ENCODE measurements at places on chromosomes 4 and X.

GRCh38 chr4:8610858-8611616 is 18.5 kb downstream of the CPZ start:
- no peak for DNase-seq

GRCh38 chr4:168388890-168389289 is 70.3 kb upstream of the DDX60 start:
- DNase-seq = no peak

DNA sequence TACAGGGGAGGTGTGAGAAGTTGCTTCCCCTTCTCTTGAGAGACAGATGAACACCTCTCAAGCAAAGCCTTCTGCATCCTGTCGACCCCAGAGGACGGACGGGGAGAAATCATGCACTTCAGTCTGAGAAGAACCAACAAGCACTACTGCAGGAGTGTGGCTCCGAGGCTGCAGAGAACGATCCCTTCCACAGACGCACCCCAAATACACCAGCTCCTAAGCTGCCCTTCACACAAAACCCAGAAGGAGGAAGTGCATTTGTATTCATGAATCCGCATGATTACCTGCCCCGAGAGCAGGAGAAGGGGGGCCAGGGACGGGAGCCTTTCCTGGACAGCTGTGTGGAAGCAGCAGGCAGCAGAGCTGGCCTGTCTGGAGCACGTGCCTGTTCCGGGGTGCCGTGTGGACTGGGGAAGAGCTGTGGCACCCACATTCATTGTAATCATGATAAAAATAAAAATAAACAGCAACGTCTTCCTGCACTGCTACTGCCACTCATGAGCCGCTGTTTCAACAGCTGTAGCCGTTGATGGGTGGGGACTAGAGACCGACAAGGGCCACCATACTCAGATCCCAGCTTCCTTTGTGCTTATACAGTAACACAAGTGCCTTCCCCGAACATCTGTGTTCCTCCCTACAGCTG is 42.9 kb downstream of the ACSL1 start:
- DNase-seq = no peak

- no peak for DNase-seq
Observed at GRCh38 chrX:42422961-42423360, 355.0 kb downstream of the PPP1R2C start.

- no peak for DNase-seq
Observed at GRCh38 chr4:175514174-175514573, 297.9 kb downstream of the GPM6A start.

- DNase-seq = no peak
Observed at GRCh38 chr4:186823989-186824388, 100.3 kb upstream of the FAT1 start.

- no peak for DNase-seq
Observed at GRCh38 chr4:15976456-15977447, 13.8 kb upstream of the FGFBP2 start.

GRCh38 chr4:69984030-69984443 is 11.7 kb upstream of the STATH start:
- DNase-seq = peak; percentile 70

DNA sequence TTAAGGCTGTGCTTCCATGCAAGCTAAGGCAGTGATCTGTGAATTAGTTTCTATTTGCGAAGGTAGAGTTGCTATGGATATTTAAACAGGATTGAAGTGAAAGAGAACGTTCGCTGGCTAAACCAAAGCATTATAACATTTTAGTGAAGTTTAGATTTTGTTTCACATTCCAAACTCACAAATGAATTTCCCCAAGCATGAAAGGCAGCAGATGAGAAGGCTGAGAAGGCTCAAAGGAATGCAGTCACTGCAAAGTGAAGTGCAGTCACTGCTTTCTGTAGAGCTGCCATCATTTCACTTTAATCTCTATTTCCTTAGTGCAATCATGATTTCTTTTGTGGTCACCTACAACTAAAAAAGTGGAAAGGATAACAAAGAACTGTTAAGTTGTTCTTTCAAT is 334.7 kb upstream of the NR3C2 start:
- no peak for DNase-seq

DNA sequence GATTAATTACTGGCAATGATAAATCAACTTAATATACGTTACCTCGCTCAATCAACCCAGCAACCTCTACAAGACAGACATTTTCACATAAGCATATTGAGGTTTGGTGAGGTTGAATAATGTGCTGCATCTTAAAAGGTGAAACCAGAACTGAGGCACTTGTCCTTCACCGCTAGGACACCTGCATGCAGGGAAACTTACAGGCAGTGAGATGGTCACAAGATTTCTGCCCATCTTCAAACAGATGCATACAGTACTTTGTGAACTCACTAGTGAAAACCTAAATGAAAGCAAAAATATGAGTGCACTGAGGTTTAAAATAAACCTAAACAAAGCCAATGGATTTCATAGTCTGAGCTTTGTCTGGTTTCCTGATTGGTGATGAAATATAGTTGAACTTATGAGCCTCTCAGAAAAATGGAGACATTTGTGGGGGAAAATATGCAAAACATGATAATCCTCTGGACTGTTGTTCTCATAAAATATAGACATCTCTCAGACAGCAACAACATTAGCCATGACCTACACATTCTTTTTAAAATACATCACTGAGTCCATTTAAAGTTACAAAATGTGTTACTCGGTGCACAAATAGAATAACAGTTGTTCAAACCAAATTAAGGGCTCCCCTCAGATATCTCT is 20.9 kb upstream of the PRSS12 start:
- no peak for DNase-seq

DNA sequence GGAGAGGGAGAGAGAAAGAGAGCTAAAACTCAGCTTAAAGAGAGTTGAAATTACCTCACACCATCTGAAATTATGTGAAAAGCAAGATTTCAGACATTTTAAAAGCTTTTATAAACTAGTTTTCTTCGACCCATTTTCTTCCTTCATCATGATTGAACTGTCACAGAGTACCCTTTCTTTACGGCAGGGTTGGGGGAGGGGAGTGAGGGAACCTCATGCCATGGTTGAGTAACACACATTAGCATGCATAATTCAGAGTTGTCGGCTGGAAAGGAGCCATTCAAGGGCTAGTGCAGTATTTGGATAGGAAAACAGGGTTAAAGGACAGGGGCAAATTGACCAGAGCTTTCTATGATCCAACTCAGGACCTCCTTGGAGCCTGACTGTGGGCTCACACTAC is 46.2 kb downstream of the PCDH19 start:
- no peak for DNase-seq

- DNase-seq = no peak
Observed at GRCh38 chr4:65624651-65625050, 45.6 kb downstream of the EPHA5 start.

DNA sequence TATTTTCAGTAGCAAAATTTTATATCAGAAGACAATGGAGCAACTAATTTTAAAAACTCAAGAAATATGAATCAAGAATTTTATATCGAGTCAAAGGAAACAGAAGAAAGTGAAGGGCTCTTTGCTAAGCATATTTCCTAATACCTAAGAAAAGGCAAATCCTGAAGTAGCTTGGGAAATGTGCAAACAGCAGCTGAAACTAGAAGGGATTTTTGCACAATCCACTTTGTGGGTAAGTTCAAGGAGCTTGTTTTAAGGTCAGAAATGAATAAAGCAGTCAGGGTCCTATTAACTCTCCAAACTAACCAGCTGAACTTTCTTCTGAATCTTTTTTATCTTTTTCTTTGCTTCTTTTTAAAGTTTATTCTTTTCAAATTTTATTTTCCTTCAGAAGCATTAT is 500.9 kb upstream of the CXorf51A start:
- DNase-seq = no peak

DNA sequence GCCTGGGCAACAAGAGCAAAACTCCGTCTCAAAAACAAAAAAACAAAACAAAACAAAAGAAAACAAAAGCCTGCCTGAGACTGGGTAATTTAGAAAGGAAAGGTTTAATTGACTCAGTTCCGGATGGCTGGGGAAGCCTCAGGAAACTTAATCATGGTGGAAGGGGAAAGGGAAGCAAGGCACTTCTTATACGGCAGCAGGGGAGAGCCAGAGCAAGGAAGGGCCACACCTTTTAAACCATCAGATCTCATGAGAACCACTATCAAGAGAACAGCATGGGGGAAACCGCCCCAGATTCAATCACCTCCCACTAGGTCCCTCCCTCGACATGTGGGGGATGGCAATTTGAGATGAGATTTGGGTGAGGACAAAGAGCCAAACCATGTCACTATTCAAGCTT is 122.2 kb downstream of the UBE2K start:
- no peak for DNase-seq

GRCh38 chr4:101346351-101347266 is 717 bp downstream of the PPP3CA start:
- peak; percentile 78 for DNase-seq

DNA sequence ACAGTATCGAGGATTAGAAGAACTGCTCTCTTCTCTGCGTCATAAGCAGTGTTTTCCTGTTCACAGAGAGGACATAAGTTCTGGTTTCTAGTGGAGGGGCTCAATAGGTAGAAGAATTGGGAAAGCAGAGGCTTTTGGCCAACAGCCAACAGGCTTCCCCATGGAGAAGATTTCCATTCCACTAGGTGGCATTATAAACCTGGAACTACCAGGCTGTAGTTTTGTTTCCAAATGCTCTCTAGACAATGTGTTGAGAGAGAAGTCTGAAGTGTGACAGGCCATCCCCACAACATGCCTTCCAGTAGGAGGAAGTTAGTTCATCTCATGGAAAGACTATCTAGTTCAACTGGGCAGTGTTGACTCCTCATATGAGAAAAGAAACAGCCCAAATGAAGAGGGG is 63.8 kb upstream of the ANXA10 start:
- no peak for DNase-seq

DNA sequence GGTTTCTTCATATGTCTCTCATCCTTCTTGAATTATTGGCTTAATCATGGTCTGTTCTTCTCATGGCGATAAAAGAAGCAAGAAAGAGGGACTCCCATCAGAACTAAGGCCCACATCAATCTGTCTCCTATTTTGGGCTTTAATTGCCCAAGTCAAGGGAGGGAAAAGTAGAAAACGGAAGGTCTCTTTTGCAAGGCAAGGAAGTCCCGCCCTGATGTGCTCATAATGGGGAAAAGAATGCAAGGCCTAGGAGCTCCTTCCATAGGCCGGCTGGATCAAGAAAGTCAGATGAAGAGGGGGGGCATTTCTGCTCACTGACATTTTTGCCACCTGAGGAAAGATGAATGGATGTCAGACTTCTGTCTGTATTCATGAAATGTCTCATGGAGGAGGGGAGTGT is 127.7 kb upstream of the RPS6KA3 start:
- DNase-seq = no peak

GRCh38 chr4:16075975-16076757 is 7.7 kb downstream of the PROM1 start:
- DNase-seq = no peak

GRCh38 chrX:44247468-44247867 is 96.0 kb downstream of the EFHC2 start:
- DNase-seq = no peak

DNA sequence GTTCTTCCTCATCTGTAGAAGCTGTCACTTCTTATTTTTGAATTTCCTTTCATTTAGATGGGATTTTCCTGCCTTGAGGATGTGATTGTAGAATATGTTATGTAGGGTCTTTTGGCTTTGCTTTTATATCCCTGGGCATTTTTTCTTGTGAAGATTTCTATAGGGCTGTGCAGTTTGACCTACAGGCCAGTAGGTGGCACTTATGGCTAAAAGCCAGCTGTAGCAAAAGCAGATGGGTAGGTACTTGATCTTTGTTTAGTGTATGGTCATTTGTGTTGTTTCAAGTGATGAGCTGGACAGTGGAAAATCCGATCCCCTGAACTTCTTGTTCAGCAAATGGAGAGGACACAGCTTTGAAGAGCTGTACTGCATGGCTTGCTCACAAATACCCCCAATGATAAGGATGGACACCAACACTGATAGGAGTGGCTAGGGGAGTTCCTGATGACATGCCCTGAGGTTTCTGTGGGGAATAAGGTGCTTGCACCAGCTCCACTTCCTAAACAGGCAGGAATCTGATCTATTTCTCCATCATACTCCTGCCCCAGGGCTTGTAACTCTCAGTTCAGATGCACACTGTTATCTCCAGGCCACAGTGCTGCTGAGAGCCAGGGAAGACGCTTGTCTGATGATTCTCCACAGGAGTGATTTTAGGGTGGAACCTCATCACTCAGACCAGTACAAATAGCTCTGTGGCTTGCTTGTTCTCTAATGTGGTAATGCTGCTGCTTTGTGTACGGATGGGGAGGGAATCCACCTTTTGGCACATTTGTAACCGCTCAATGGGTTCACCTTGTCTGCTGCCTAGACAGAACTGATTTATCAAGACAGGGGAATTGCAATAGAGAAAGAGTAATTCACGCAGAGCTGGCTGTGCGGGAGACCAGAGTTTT is 417.1 kb upstream of the MAGEB16 start:
- DNase-seq = no peak

DNA sequence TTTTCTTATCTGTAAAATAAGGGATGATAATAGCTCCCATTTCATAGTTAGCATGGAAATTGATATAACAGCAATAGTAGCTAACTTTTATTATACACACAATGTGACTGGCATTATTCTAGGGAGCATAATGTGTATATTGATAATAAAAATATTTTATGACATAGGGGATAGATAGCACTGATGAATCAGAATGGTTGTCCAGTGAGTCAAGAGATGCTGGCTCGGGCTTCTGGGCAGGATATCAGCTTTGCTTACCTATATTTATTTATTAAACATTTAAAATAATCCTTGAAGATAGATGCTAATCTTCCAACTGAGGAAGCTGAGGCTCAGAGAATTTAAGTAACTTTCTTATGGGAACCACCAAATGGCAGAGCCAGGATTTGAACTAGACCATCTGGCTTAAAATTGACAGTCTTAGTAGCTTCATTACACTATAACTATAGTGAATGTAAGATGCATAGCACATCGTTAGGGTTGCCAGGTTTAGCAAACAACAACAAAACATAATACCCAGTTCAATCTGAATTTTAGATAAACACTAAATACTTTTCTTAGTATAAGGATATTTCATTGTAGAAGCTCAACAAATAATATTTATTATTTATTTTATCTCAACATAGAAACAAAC is 2.7 kb downstream of the AFP start:
- no peak for DNase-seq

DNA sequence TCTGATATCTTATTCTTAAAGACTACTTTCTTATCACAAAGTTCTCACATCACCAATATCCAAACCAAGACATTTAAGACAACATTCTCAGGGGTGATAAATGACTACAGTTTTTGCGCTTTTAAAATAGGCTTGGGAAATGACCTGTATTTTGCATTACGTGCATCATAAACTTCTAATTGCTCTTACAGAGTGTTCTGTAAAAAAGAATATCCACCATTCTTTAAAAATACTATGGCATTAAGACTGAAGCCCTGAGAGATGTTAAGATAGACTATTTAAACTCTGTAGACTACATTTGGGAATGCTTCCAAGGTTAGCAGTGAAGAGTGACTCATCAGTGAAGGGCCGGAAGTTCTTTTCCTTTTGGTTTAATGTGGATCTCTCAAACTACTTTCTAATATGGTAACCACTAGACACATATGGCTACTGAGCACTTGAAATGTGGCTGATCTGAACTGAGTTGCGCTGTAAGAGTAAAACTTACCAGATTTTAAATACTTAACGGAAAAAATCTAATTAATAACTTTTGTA is 518.8 kb upstream of the FTHL17 start:
- DNase-seq = no peak

GRCh38 chr4:85761803-85762528 is 287.0 kb downstream of the ARHGAP24 start:
- peak; percentile 85 for DNase-seq

- peak; percentile 66 for DNase-seq
Observed at GRCh38 chr4:38663090-38663800, 754 bp upstream of the KLF3 start.

GRCh38 chr4:144562019-144562705 is 83.8 kb upstream of the HHIP start:
- DNase-seq = peak; percentile 20
